ENCODE measurements at places on chromosomes 2 and 18. TPM values are rescaled to one million over a fixed set of nuclear protein-coding genes. Genes with fewer than 3 reads are reported as not detected.

The CREG2 gene
- total RNA-seq, result 2.4 TPM

The NCKAP5 gene
- total RNA-seq, result 0.40 TPM

The LPIN2 gene
- 42.0 TPM for total RNA-seq

The SLC4A3 gene
- 2.9 TPM for total RNA-seq

The PSMD14 gene
- total RNA-seq, result 147 TPM

DNA sequence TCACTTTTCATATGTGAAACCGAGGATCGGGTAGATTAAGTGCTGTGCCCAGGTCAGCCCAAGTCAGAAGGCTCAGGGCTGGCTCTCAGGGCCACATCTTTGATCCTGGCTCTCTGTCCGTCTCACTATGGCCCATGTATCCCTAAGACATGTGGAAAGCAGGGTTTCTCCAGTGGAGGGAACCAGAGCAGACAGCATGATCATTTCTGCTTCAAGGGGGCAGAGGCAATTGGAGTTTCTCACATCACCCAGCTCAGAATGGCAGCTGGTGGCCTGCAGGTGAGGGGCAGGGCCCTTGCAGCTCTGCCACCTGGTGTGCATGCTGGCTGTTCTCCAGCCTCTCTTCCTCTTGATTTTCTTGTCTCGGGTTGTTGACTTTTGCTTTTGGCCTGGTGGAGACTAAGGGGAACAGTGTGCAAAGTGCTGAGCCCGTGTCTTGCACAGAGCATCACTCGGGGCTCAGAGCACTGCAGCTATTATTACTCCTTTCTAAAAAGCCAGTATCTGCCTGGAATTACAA lies 27.0 kb downstream of the LDLRAD4 start:
- no peak for DNase-seq

GRCh38 chr2:188181067-188181838 lies 110.4 kb upstream of the GULP1 start:
- no peak for DNase-seq

GRCh38 chr18:79933765-79934164 lies 17.7 kb downstream of the SLC66A2 start:
- DNase-seq, result no peak

DNA sequence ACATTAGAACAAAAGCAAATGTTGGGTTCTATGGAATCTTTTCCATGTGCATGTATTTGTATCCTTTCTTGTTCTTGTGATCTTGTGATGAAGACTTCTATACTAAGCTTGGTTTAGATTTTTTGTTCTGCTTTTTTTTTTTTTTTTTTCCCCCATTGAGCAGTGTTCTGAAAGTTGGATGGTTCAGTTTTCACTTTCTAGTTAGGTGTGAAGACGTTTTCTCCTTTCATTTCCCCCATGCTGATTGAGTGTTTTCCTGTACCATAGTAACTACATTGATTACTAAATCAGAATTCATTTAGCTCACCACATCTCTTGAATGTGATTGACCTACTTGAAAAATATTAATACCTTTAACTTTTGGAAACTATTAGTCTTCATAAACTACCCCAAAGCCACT lies 34.1 kb downstream of the NOP58 start:
- no peak for DNase-seq

GRCh38 chr2:113229795-113230194 lies 48.9 kb downstream of the PAX8 start:
- no peak for DNase-seq

DNA sequence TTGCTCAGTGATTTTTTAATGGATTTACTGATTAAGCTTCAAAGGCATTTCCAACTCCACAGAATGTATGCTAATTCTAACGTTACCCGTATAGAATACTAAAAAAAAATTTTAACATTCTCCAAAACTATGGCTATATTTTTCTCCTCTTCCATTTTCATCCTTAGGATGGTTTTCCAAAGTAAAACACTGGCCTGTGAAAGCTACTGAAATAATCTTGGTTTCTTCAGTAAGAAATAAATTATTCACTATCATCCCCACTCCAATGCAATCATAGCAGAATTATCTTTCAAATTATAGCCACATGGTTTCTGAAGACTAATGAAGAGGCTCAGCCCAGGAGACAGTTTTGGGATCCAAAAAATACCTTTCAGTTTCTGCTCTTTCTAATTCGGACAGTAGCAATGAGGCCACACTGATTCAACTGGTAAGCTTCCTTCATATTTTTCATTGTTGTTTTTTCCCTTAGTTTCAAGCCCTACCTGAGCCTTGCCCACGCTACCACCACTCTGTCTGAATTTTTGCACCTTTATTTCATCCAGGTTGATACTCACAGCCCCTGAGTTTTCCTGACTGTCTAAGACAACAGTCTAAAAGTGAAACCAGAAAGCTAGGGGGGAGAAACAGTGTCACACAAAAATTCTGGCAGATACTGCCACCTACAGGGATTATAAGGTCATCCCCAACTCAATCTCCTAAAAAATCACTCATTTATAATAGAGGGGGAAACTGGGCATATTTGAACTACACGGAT lies 887.9 kb downstream of the NRXN1 start:
- peak; percentile 31 for DNase-seq

- DNase-seq, result no peak
Observed at GRCh38 chr2:126905991-126906390, 7.3 kb downstream of the TEX51 start.

GRCh38 chr2:187136646-187137045 lies 287.7 kb upstream of the ZSWIM2 start:
- DNase-seq, result no peak

DNA sequence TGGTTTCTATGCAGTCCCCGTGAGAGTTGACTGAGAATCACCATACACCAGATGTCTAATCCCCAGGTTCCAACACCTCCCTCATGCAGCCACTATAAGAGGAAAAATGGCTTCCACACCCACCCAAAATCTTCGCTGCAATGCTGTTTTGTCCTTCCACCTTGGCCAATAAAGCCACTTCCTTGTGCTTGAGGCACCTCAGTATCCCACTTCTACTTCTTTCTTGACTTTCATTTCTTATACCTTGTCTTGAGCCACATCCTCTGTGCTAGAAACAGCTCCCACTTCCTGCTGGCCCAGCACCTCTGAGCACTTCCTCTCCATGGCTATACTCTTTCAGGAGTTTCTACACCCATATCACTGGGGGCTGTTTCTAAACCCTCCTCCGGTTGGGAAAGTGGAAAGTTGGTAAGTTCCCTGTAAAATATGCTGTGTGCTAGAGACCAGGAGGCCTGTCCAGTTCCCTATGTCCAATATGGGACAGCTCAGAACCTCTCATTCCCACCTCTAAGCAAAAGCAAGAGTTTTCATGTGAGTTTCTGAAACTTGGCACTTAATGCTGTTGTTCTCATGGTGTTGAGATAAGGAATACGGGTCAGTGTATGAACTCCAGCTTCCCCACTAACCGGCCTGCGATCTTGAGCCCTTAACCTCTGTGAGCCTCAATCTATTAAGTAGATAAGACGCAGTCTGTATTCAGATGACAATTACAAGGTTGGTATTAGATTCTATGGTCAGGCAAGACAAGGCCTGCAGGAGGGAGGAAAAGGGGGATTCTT lies 209.1 kb upstream of the ID2 start:
- DNase-seq, result no peak
